ENCODE measurements at places on chromosomes 7 and 10. TPM values are rescaled to one million over a fixed set of nuclear protein-coding genes. Genes with fewer than 3 reads are reported as not detected.

Gene NSUN5
- polyA plus RNA-seq = 75.7 TPM

Gene SPACDR
- not detected for polyA plus RNA-seq

Gene PIP
- not detected for polyA plus RNA-seq

Gene CNNM1
- polyA plus RNA-seq = 1.3 TPM

Gene PDK4
- polyA plus RNA-seq = not detected

Gene DLG5
- polyA plus RNA-seq = 84.0 TPM

Gene ATOH7
- polyA plus RNA-seq = 3.0 TPM

Gene PNLIP
- not detected for polyA plus RNA-seq

Gene GPER1
- not detected for polyA plus RNA-seq

Gene PDE1C
- 8.2 TPM for polyA plus RNA-seq

Gene BAIAP2L1
- not detected for polyA plus RNA-seq

Gene RHOBTB1
- 10.5 TPM for polyA plus RNA-seq

Gene FZD1
- polyA plus RNA-seq = 2.9 TPM

Gene AFAP1L2
- 1.2 TPM for polyA plus RNA-seq

Gene PILRA
- 23.7 TPM for polyA plus RNA-seq

Gene ZNF518A
- 51.0 TPM for polyA plus RNA-seq

Gene ODAD2
- not detected for polyA plus RNA-seq

Gene ECHDC3
- polyA plus RNA-seq = 0.64 TPM

Gene ACSM6
- not detected for polyA plus RNA-seq

Gene EGR2
- 1.7 TPM for polyA plus RNA-seq

Gene PTPRE
- 4.4 TPM for polyA plus RNA-seq

Gene MNX1
- not detected for polyA plus RNA-seq

Gene CNPY1
- 4.2 TPM for polyA plus RNA-seq

Gene FFAR4
- not detected for polyA plus RNA-seq

Gene RBP4
- 0.73 TPM for polyA plus RNA-seq
